ENCODE measurements at places on chromosomes 1 and 21. TPM values are rescaled to one million over a fixed set of nuclear protein-coding genes. Genes with fewer than 3 reads are reported as not detected.

GRCh38 chr1:21869620-21870121 is 57.6 kb downstream of the LDLRAD2 start:
- H3K4me3 ChIP-seq = no peak overlapping the region
- no peaks in the 10 kb centered on the region for H3K27me3 ChIP-seq
- no peaks in the 10 kb centered on the region for H3K4me1 ChIP-seq
- H3K27ac ChIP-seq = no peak overlapping the region
- H3K36me3 ChIP-seq = no peaks in the 10 kb centered on the region

DNA sequence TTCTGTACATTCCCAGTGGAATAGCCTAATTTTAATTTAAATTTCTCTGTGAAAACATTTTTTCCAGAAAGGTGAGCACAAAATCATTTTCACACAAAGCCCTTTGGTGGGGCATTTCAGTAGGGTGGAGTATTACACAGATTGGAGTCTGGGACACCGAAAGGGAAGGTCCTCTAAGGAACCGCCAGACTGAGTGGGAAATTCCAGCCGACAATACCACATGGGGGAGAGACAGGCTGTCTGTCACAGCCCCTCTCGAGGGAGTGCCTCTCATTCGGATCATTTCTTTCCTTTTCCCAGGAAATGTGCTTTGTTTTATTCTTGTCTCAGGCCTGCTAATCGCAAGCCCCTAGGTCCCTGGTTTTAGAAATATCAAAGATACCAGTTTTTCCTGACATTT is 150.6 kb upstream of the HOOK1 start:
- DNase-seq = no peak
- no peaks in the 10 kb centered on the region for H3K4me1 ChIP-seq
- no peak overlapping the region for H3K27ac ChIP-seq
- no peaks in the 10 kb centered on the region for H3K27me3 ChIP-seq

Gene NCMAP
- not detected for total RNA-seq

Gene CCDC24
- total RNA-seq = 0.71 TPM
